ENCODE measurements at places on chromosomes 4 and X. TPM values are rescaled to one million over a fixed set of nuclear protein-coding genes. Genes with fewer than 3 reads are reported as not detected.

CT83 gene
- polyA plus RNA-seq, result not detected

WNK3 gene
- polyA plus RNA-seq, result 4.9 TPM

STAP1 gene
- 0.33 TPM for polyA plus RNA-seq

ARR3 gene
- 0.79 TPM for polyA plus RNA-seq

CXCL8 gene
- polyA plus RNA-seq, result 0.57 TPM

NUP62CL gene
- 13.7 TPM for polyA plus RNA-seq

SUV39H1 gene
- 7.6 TPM for polyA plus RNA-seq

ANXA5 gene
- polyA plus RNA-seq, result 435 TPM

FRMPD3 gene
- 0.49 TPM for polyA plus RNA-seq

TECRL gene
- polyA plus RNA-seq, result not detected

ASB11 gene
- 0.06 TPM for polyA plus RNA-seq

NUP54 gene
- 95.7 TPM for polyA plus RNA-seq

ALB gene
- 62.3 TPM for polyA plus RNA-seq

DMP1 gene
- polyA plus RNA-seq, result not detected

BEND4 gene
- 1.4 TPM for polyA plus RNA-seq

TBC1D9 gene
- 55.7 TPM for polyA plus RNA-seq

TCEAL7 gene
- 40.4 TPM for polyA plus RNA-seq

NEUROG2 gene
- not detected for polyA plus RNA-seq
